NCI-H1417 treated with DMSO at 0.1 percent for 48 hours (cell line): ENCODE measurements at places on chromosomes 11 and 22.

DNA sequence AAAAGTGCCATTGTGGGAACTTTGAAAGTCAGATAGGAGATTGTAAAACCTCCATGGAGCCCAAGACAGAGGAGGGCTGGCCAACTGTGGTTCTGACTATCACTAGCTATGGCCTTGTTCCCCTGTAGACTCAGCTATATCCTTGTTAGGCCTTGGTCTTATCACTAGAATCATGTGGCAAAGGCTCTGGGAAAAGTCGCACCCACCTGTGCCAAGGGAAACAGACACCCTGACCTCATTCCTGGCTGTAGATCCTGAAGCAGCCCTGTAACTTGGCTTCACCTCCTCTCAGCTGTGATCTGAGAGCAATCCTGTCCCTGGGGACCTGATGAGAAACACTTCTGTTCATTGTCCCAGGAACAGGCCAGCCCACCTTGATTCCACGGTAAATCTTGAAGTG is 566.2 kb downstream of the TMEM135 start:
- DNase-seq: no peak

DNA sequence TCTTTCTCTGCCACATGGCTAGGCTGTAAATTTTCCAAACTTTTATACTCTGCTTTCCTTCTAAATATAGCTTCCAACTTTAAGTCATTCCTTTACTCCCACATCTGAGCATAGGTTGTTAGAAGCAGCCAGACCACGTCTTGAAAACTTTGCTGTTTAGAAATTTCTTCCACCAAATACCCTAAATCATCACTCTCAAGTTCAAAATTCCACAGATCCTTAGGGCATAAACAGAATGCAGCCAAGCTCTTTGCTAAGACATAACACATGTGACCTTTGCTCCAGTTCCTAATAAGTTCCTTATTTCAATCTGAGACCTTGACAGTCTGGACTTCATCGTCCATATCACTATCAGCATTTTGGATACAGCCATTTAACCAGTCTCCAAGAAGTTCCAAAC is 749.9 kb downstream of the METTL15 start:
- no peak for DNase-seq

GRCh38 chr11:76153571-76153923 is 52.8 kb downstream of the WNT11 start:
- DNase-seq: no peak

DNA sequence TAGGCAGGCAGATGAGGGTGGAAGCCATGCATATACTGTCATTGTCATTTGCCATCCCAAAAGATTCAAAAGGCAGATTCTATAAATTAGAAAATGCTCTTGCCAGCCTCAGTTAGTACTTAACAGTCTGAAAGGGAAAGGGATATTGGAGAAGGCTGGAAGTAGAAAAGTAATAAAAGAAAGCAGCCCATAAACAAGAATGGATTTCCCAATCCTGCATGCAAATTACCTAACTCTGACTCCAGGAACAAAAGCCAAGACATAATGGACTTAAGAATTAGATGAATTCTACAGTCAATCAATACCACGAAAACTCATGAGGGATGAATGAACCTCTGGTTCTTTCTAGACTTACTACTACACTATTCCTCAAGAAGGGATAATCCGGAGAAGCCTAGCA is 5.9 kb downstream of the PAK1 start:
- DNase-seq: no peak

DNA sequence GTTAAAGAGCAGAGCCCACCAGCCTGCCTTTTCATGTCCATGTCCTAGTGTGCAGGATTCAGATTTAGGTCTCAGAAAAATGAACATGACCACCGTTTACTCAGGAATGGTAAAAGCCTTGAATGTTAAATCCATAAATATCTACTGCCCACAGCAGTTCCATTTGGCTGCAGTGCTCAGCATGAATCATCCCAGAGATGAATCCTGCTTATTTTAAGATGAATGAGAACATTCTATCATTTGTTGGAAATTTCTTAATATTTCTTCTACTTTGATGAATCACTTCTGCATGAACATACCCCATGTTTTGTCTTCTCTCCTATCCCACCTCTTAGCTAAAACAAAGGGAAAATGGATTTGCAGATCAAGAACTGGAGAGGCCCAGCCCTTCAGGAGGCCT is 47.5 kb upstream of the AQP11 start:
- DNase-seq: no peak

DNA sequence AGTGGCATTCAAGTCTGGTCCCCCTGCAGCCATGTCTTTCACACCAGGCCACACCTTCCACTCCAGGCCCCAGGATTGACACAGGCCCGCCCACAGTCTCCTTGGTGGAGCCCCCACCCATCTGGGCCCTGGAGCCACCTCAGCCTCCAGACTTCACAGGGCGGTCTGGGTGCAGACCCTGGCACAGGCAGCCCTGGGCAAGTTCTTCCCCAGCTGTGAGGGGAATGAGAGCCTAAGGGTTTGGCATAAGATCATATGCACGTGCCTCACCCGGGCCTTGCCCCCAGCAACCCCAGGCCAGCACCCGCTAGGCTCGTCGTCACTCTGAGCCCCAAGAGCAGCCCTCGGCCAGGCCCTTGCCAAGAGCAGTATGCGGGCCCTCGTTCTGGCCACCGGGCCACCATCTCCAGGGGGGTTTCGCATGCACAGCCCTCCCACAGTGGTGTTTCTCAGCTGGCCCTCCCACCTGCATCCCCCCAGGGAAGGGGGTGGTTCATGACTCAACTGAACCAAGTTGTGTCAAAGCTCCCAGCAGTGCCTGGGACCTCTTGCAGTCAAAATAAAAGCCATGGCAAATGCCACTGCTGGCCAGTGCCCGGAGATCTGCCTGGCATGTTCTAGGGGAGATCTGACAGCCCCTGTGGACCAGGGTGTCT is 70.4 kb upstream of the KCNQ1OT1 start:
- DNase-seq: no peak

- no peak for DNase-seq
Observed at GRCh38 chr11:45368697-45369096, 82.6 kb upstream of the SYT13 start.

DNA sequence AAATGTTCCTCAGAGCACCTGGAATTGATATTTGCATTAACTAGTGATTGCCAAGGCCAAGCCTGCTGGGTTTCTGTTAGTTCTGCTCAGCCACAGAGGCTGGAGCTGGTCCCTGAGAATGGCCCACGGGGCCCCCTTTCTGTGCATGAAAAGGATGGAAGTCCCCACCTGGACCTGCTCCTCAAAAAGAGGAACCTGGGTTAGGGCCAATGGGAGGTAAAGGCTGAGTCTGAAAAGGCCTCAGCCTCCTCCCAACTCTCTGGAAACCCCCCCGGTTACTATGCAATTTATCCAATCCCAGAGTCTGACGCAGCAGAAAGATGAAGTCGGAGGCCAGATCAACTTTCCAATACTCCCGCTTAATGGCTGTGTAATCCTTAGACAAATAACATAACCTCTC is 6.8 kb upstream of the CREB3L1 start:
- no peak for DNase-seq

- no peak for DNase-seq
Observed at GRCh38 chr11:132451942-132452601, 1080.2 kb downstream of the OPCML start.

DNA sequence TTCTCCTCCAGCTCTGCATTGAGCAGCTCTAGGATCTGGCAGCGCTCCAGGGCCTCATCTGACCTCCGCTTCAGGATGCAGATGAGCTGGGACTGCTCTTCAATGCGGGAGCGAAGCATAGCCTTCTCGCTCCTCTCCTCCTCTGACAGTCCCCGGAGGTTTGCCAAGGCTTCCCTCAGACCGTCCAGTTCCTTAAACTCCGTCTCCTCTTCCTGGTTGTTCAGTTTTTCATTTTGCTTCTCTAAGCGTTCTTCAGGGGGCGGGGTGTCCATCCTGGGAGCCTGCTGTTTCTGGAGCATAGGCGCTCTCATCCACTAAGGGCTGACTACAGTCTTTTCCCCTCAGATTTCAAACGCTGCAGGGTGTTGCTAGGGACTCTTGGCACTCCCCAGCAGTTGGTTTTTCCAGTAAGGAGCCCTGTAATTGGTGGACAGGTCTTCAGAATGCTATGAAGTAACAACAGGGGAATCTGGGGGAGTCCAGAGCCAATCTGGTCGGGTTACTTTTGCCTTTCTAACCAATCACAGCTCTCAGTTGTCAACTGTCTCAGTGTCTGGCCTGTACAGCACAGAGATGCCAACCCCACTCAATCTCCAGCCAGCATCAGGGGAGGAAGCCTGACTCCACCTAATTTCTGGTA is at the start of gene CCDC89:
CCDC89 (minus strand) TSS at position 376 of the 640 bp plus-strand sequence; CDS start at position 311, 65 bp downstream.
- DNase-seq: peak; percentile 58

DNA sequence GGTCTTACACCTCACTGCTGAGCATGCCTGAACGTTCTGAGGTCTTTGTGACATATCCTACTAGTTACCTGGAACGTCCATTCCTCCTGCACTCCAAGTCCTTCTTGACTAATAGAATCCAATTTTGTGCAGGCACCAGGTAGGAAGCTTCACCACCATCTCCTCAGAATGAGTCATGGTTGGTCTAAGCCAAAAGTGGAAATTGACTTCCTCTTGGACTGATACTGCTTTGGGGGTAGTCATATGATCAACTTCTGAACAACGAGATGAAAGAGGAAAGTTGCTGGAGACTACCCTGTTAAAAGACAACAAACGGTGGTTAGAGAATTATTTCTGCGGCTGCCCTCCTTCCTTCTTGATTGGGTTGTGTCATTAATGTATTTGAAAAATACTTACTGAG is 374.2 kb upstream of the LARGE1 start:
- no peak for DNase-seq

DNA sequence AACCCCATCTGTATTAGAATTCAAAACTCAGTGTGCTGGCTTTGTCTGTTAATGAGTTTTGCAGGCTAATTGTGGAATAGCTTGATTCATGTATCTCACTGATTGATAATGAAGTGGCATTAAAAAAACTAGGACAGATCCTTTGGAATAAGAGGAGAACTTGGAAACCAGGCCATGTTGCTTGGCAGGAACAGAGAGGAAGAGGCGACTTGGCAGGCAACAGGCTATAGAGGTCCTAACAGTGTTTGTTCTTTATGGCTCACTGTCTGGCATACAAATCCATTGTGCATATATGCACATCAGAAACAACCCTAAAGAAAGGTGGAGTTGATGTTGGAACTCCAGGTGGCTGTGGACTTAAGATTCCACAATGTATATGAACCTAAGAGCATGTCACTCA is 17.4 kb upstream of the OR9I1 start:
- no peak for DNase-seq

- no peak for DNase-seq
Observed at GRCh38 chr11:34509336-34509876, 4.2 kb downstream of the ELF5 start.

DNA sequence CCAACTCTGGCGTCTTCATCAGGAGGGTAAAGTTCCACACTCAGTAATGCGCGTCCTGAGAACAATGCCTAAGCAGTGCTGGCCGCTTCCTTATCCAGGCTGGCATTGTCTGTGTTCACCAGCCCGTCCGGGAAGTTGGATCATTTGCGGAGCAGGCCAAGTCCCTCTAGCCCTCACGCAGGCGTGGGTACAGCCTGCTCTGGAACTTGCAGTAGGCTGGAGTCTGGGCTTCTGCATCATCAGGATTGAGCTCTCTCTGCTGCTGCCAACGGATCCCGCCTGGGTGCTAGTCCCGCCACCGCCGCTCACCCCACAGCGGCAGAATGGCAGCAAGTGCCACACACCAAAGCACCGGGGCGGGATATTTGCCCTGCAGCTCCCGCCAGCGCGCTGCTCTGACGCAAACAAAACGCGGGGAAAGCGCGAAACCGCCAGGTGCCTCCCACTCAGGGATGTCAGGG is 29.0 kb downstream of the GLYATL1 start:
- no peak for DNase-seq

- DNase-seq: no peak
Observed at GRCh38 chr11:18615628-18616392, 16.2 kb downstream of the MISFA start.

DNA sequence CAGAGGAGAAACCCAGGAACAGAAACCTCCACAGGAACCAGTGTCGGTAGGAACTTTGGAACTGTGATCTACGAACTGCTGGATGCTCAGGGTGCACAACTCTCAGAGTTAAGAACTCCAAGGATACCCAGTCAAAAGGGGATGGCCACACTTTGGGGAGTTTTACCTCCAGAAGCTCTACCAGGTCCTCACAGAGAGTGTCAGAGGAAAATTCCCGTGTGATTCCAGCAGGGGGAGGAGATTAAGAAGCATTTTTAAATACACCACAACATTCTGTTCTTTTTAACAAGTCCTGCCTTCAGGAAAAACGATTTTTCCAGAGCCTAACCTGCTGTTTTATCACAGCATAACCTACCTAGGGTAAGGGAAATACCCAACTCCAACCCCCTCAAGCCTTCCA is 104.0 kb downstream of the SOX6 start:
- DNase-seq: no peak

GRCh38 chr11:113570906-113571305 is 95.7 kb upstream of the DRD2 start:
- DNase-seq: no peak

DNA sequence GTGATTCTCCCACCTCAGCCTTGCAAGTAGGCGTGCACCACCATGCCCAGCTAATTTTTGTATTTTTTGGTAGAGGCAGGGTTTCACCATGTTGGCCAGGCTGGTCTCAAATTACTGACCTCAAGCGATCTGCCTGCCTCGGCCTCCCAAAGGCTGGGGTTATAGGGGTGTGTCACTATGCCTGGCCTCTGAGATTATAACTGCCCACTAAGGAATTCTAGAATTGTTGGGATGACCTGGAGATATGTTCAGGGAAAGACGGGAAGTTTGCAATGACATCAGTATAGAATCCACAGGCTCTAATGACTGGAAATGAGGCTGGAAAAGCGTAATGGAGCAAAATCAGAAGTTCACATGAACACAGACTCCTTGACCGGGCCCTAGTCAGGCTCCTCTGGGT is 62.2 kb downstream of the CLMP start:
- no peak for DNase-seq

DNA sequence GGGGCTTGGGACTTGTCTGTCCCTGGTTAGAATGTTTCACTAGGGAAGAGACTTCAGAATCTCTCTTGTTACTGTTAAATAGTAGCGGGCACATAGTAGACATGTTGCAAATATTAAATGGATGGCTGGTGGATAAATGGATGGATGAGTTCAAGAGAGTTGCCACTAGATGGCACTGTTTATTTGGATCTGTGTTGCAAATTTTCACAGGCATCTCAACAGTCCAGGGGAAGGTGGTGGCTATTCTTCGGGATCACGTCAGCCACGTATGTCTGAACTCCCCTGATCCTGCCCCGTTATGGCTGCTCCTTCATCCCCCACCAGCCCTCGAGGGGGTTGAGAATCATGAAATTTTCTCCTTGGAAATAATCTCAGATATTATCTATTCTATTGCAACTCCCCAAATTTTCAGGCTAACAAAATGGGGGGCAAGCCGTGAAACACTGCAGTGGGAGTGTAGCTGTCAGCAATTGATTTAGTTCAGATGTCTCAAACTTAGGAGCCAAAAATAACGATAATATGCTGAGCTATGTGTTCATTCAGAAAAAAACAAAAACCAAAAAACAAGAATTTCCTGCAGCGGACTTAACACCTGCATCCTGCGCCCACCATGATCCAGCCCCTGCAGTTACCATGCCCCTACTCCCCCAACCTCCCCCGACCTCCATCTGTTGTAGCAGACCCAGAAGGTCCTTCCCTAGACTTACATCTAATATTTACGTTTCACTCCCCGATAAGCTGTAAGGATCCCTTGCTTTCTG is 29.1 kb upstream of the BIRC3 start:
- peak; percentile 44 for DNase-seq
